ENCODE measurements at places on chromosomes 7 and 10. TPM values are rescaled to one million over a fixed set of nuclear protein-coding genes. Genes with fewer than 3 reads are reported as not detected.

GRCh38 chr10:117162093-117163060, 24.3 kb upstream of the VAX1 start:
- DNase-seq = no peak

GRCh38 chr10:114631090-114631665, 26.9 kb downstream of the ABLIM1 start:
- no peak for DNase-seq

Gene CFAP58
- total RNA-seq = 0.09 TPM

Gene CALHM3
- total RNA-seq = not detected

Gene MSS51
- 1.5 TPM for total RNA-seq

Gene PRPS1L1
- total RNA-seq = not detected
